NCI-H446 treated with DMSO at 0.1 percent for 48 hours (cell line): ENCODE measurements at places on chromosomes 12 and 14.

DNA sequence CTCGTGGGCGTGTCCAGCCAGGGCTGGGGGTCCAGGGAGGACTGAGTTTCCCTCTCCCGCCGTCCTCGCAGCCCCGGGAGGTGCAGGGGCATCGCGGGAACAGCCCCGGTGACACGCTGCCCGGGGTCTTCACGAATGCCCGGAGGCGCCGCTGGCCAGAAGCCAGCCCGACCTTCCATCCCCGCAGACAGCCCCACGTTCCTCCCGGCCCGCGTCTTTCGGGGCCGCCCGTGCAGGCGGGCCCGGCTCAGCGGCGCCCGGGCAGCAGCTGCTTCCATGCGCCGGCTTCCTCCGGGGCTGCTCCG, 827 bp upstream of the TEDC1 start:
- DNase-seq: no peak

DNA sequence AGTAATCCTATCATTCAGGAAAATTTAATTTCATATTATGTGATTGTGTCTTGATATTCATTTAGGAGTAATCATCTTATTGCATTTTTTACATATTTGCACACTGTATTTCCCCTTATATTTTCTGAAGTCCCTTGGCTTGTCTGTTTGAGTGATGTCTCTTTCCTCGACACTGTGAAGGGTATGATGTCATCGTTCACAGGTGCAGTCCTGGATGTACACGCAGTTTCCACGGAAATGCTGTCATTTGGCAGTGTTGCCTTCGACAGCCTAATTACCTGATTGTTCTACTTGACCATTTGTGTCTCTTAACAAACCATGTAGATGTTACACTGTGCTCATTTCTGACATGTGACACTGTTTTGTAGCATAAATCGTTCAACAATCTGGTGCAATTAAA, 1277.0 kb downstream of the TMEM121 start:
- no peak for DNase-seq

DNA sequence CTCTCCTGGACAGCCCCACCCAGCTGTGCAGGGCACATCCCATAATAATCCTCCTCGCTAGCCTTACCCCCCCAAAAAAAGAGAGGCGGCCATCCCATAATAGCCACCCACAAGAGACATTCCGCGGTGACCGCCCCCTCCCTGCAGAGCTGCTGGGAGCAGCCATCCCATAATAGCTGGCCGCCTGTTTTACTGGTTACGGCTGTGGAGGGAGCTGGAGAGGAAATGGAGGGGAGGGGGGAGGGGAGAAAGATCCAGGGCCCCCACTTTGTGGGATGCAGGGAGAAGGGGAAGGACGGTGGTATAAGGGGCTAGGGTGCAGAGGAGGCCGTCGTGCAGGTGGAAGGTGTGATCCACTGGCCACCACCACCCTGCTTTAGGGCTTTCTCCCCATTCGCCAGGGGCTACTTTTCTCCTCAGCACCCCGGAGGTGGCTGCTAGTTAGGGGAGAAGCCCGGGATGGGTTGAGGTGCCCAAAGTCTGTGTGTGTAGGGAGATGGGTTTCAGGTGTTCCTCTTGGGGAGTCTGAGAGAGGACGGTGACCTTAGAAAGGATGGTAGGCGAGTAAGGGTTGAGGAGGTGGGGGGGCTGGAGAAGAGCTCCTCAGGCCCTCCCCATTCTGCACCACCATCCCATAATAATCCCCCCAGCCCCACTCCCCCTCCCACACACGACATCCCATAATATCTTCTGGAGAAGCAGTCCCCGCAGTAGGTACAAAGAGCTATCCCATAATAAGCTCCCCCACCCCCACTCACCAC, 6.0 kb upstream of the CHD4 start:
- DNase-seq: peak; percentile 62

- no peak for DNase-seq
Measured at GRCh38 chr12:103908877-103909276, 21.3 kb upstream of the HSP90B1 start.

DNA sequence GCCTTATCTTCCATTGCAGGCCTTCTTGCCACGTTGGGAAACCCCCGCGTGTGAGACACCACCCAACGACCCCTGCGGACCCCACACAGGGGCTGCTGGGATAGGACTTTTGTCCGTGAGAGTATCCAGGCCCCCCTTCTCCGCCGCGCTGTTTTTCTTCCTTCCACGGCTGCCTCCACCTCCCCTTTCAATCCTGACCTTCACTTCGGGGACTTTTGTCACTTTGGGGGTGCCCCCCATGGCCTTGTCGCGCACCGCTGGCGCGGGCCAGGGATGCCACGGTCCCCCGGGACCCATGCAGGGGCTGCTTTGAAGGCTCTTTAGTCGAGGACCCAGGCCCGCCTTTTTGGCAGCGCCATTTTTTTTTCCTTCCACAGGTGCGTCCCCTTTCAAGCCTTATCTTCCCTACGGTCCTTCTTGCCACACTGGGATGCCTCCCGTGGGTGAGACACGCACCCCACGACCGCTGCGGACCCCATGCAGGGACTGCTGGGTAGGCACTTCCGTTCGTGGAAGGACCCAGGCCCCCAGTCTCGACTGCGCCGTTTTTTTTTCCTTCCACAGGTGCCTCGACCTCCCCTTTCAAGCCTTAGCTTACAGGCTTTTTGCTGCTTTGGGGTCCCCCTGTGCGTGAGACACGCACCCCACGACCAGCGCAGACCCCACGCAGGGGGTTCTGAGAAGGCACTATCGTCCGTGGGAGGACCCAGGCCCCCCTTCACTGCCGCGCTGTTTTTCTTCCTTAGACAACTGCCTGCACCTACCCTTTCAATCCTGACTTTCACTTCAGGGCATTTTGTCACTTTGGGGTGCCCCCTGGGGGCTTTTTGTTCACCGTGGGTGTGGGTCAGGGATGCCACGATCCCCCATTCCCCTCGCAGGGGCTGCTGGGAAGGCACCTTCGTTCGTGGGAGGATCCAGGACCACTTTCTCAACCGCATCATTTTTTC, 267.4 kb downstream of the ALG10 start:
- no peak for DNase-seq

- DNase-seq: no peak
Measured at GRCh38 chr12:24898606-24899005, 50.3 kb downstream of the BCAT1 start.

DNA sequence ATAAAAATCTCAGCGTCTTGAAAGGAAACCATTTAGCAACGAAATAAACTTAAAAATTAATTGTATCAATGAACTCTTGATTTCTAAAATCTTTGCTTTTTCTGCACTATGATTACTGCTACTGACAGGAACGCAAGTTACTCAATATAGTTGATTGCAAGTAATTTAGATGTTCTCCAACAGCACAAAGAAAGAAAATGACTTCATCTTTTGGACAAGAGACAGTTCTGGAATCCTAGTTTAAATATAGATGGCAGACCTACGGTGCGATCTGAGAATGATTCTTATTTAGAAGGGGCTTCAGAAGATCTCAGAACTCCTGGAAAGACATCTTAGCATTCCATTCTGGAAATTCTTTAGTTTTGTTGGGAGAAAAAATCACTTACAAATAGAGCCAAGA, 1.4 kb upstream of the SUDS3 start:
- DNase-seq: no peak

- DNase-seq: no peak
Measured at GRCh38 chr12:31702047-31702446, 26.8 kb downstream of the AMN1 start.

DNA sequence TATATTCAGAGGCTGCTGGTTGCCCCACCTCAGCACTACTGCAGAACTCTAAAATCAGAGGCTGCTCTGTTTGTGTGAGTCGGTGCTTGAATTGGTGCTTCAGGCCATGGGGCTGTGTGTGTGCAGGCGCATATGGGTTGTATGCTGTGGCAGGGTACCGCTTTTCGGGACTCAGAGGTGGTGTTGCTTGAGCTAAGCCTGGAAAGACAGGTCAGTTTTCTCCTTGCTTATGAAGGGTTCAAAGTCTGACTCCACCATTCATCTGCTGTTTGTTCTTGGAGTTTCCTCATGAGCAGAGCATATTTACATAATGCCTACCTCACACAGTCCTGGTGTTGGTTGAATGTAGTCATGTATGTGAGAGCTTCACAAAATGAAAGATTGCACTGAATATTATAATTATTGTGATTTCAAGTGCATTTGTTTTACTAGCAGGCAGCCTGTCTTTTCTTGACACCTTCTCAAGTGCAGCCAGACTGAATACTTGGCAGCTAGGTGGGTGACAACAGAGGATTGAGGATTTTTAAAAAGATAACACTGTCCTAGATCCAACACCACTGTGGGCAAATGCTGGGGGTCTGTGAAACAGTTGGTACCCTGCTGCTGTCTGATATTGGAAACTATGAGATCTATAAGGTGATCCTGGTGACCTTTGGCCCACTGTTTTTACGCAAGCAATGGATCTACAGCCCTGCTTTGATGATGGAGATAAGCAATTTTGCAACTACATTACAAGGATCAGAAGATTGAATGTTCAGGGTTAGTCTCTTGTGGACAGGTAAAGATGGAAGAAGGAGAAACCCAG, 1.0 kb upstream of the ANG start:
- no peak for DNase-seq

- peak; percentile 2 for DNase-seq
Measured at GRCh38 chr12:110937104-110937641, 16.8 kb upstream of the MYL2 start.

DNA sequence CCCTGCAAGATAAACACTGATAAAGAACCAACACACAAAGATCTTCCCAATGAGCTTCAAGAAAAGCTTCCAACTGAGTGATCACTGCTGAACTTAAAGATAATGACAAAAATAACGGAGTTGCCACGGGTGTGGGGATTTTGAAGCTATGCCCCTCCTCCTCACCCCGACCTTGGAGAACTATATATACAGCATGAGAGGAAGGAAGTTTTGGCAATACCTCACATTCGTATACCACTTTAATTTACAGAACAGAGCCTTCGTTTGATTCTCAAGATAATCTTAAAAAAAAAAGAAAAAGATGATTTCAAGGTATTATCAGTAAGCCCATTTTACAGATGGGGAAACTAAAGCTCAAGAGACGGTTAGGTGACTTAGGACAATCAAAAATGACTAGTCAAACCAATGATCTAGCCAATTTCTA, 715 bp downstream of the NEK9 start:
- DNase-seq: no peak

- no peak for DNase-seq
Measured at GRCh38 chr14:51912112-51912786, 51.8 kb downstream of the GNG2 start.

- DNase-seq: no peak
Measured at GRCh38 chr12:51127050-51127729, 43.8 kb upstream of the CSRNP2 start.
